Ovary (tissue), 10 donors: ENCODE measurements at places on chromosomes 7 and 10.

DNA sequence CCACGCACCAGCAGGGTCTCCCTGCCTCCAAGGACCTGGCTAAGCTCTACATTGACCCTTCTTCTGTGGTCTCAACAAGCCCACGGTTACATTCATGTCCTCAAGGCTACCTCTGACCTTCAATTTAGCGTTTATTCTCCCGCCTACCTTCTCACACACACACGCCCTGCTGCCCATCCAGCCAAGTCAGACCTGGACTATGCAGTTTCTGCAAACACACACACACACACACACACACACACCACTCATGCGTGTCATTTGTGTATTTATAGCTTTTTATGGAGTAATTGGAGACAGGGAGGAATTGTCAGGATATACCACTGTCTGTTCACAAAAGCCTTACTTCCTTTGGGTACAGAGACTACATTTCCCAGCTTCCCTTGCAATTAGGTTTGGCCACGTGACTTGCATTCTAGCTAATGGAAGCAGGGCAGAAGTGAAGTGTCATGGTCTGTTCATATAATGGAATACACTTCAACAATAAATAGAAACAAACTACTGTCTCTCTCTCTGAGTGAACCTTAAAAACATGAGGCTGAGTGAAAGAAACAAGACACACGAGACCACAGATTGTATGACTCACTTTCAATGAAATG is 53.8 kb upstream of the CPXM2 start:
- H3K27me3 ChIP-seq, result no peaks in the 10 kb centered on the region
- no peaks in the 10 kb centered on the region for H3K36me3 ChIP-seq
- peaks cover 8% of the 10 kb centered on the region for H3K4me1 ChIP-seq
- no peak overlapping the region for H3K27ac ChIP-seq
- DNase-seq, result no peak

DNA sequence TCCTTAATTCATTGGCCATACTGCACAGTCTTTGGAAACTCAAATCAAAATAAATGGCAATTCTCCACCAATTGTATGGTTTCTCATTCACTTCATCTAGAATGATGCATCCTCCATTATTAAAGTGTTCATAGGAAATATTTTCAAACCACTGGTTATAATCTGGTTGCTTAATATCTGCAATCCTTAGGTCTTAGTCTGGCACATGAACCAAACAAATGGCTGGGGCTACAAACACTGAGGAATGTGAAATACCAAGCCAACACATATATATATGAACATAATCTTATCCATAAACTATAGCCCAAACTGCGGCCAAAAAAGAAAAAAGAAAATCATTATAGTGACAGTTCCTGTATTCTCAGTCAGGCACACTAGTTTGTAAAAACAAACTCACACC is 5.7 kb upstream of the MSS51 start:
- no peak overlapping the region for H3K27ac ChIP-seq
- DNase-seq, result no peak
- no peaks in the 10 kb centered on the region for H3K36me3 ChIP-seq
- no peaks in the 10 kb centered on the region for H3K4me1 ChIP-seq
- H3K27me3 ChIP-seq, result no peaks in the 10 kb centered on the region

GRCh38 chr10:114808982-114809381 is 12.6 kb upstream of the FHIP2A start:
- H3K36me3 ChIP-seq, result no peaks in the 10 kb centered on the region
- H3K27ac ChIP-seq, result no peak overlapping the region
- H3K27me3 ChIP-seq, result no peaks in the 10 kb centered on the region
- DNase-seq, result no peak
- no peak overlapping the region for H3K4me3 ChIP-seq

GRCh38 chr7:80403686-80404241 is 108.1 kb downstream of the GNAT3 start:
- H3K4me3 ChIP-seq, result no peak overlapping the region
- H3K27ac ChIP-seq, result no peak overlapping the region
- no peak for DNase-seq
- H3K27me3 ChIP-seq, result no peaks in the 10 kb centered on the region
- H3K4me1 ChIP-seq, result no peaks in the 10 kb centered on the region
- H3K36me3 ChIP-seq, result no peaks in the 10 kb centered on the region

DNA sequence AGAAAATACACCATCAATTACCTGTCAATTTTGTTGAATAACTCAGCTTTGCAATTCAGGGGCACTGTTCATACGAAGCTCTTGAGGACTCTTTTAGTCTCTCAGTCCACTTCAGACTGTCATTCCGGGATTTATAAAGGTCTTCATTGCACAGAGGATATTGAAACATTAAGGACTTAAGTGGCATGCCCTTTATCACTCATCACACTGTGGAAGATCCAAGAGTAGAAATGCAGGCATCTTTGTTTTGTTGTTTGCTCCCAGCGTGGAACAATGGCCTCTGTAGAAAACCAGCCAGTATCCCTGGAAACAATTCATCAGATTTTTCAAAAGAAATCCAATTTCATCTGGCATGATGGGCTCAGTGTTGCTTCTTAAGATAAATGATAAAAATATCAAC is 66.3 kb upstream of the LRGUK start:
- H3K27me3 ChIP-seq, result no peaks in the 10 kb centered on the region
- no peak for DNase-seq
- no peak overlapping the region for H3K4me3 ChIP-seq
- H3K4me1 ChIP-seq, result no peaks in the 10 kb centered on the region
- no peaks in the 10 kb centered on the region for H3K36me3 ChIP-seq
- no peak overlapping the region for H3K27ac ChIP-seq

DNA sequence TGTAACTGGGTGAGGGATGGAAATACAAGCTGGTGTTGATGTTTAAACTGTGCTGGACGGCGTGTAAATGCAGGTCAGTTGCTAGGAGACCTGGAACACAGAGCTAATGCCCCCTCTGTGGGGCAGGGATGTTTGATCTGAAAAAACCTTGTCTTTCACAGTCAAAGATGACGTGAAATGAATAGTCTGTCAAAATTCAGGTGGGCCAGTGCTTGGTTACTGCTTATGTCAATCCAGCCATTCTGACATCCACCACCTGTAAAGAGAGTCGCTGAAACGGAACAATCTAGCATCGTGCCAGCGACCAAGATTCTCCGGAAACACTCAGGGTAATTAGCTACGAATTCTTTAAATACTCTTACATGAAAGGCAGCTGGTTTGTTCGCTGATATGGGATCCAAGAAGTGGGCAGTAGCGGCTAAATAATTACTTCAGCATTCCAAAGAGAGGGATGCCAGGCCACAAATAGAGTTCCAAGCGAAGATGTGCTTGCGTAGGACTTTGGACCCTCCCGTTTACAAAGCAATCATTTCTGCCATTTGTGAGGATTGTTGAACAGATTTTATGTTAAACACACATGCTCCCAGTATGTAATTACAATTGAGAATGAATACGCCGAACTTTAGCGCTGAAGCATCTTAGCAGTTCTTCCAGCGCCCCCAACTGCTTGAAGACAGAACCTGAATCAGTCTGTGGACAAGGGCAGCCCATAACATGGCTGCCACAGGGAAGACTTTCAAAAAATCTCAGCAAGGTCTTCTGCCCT is 7.3 kb upstream of the ASB4 start:
- H3K4me3 ChIP-seq, result no peak overlapping the region
- peak; percentile 21 for DNase-seq
- no peaks in the 10 kb centered on the region for H3K27me3 ChIP-seq
- no peaks in the 10 kb centered on the region for H3K36me3 ChIP-seq
